Stimulated activated naive CD8-positive, alpha-beta T cell treated with anti-CD3 and anti-CD28 coated beads, Interleukin-15, amount 100 ng/mL, for 72 hours (primary cell): ENCODE measurements at places on chromosomes 3 and 15.

GRCh38 chr15:99057020-99057419, 47.9 kb upstream of the SYNM start:
- DNase-seq, result no peak

- DNase-seq, result no peak
Measured at GRCh38 chr3:101544161-101544850, 17.4 kb upstream of the TRMT10C start.

DNA sequence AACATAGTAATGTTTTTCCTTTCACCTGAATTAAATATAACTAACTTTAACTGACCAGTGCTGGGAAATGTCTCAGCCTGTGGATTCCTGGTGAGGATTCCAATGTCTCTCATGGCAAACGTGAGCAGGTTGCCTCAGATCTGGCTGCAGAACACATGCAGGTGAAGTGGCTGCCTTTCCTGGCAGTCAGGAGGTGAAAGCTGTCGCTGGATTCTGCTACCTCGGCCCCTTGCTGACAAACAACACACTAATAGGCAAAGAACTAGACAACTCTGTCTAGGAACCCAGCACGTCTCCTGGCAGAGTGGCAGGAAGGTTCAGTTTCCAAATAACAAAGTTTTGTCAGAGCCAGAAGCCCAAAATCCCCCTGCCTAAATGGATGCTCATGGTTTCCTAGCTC, 400.8 kb upstream of the PPP2R3A start:
- DNase-seq, result no peak

GRCh38 chr15:82532383-82532990, 7.8 kb downstream of the RPS17 start:
- DNase-seq, result no peak

DNA sequence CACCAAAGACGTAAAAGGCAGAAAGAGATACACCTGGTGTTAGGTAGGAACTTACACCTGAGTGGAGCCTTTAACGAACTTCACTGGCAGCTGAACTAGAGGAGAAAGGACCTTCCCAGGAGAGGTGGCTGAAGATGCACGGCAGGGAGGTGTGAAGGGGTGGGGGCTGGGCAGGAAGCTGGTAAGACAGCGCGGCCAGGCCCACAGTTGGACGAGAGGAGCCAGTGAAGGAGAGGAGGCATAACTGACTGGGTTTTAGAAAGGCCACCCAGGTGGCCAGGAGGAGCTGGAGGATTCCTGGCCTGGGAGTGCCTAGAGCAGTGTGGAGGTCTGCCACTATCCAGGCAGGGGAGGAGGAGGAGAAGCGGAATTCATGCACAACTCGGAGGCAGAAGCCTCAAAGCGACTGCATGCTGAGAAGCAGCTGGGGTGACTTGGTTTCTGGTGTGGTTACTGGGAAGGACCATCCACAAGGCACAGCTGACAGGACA, 51.9 kb downstream of the SLC41A3 start:
- no peak for DNase-seq

- no peak for DNase-seq
Measured at GRCh38 chr3:14120111-14120920, 4.4 kb downstream of the CHCHD4 start.

- DNase-seq, result no peak
Measured at GRCh38 chr3:126417515-126417914, 22.8 kb downstream of the CFAP100 start.

DNA sequence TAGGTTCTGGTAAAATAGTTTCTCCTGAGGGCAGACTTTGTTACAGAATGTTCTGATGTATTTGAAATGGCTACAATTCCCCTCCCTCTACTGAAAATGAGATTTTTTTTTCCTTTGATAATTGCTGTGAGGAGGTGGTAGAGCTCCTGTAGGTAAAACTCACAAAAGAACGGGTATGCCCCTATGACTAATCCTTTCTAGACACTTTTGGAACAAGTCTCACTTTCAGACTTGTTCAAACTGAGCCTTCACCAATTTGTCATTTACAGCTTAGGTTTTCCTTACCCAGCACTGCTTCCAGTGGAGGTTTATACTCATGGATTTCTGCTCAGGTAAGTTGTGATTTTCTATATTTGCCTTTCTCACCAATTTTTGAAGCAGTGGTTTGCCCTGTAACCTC, 115.6 kb downstream of the NLGN1 start:
- no peak for DNase-seq

- DNase-seq, result no peak
Measured at GRCh38 chr3:42666577-42666998, 13.1 kb downstream of the ZBTB47 start.

DNA sequence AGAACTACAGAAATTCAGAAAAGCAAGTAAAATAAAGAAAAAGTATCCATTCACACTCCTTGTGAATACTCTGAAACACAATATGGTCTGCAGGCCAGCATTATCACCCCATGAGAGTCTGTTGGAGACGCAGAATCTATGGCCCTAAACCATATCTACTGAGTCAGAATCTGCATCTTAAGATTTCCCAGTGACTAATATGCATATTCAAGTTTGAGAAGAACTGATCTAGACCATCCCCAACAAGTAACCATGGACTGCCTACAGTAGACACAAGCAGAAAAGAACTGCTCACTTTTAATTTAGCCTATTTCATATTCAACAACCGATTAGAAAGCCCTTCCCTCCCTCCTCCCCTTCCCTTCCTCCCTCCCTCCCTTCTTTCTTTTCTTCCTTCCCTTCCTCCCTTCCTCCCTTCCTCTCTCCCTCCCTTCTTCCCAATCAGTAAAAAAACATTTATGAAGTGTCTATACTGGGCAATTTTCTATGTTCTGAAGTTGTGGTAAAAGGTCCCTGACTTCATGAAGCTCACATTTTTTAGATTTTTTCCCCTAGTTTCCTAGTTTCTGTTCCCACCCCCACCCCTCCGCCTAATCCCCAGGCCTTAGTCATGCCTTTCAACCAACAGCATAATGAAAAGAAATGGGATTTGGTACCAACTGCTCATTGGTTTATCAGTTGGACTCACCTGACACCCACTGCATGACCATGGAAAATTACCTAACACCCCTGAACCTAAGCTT, 125.2 kb downstream of the CNTN3 start:
- no peak for DNase-seq

DNA sequence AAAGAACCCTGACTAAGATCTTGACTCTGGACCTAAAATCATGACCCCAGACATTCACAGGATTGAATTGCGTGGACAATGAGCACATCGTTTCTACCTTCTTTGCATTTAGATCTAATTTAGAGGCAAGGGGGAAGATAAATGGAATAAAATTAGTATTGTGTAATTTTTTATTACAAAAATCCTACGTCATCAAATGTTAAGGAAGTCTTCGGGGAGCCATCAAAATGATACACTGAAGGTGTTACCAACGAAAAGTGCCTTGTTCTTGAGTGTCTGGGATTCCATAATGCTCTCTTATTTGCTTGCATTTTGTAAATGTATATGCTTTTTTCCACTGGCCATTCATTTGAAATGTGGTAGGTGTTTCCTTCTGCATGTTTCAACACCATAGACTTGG, 52.8 kb upstream of the C3orf49 start:
- no peak for DNase-seq

DNA sequence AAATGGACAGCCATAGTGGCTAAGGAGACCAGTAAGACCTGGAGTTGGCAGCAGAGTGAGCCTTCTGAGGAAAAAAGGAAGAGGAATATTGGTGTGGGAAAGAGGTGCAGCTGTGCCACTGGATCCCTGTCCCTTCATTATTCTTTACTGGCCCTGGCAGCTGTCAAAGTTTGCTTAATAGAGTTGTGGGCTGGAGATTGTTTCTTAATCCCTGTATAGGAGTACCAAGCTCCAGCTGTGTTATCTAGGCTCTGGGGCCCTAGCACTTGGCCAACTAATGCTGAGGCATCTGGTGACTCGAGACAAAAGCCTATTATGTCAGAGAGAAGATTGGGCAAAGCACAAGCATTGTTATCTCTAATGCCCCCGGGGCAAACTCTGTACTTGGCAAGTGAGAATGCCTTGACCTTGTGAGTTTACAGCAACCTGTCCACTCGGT, 61.4 kb downstream of the ZNF609 start:
- DNase-seq, result no peak

GRCh38 chr15:49964551-49964950, 154.5 kb downstream of the ATP8B4 start:
- no peak for DNase-seq

DNA sequence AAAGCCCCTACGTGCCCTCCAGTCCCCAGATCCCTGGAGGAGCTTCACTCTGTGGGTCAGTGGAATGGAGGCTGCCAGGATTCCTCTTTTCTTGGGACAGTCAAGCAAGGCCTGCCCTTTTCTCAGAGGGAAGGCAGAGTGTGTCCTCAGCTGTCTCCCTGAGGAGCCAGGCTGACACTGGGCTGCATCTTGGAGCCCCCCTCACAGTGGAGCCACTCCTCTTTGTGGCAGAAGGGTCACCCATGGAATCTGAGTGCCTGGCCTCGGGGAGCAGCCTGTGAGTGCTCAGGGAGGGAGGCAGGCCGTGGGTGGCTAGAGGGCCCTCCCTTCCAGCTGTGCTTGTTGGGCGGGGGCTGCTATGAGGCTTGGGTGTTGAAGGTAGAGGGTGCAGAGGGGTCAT, 41.2 kb downstream of the BOC start:
- no peak for DNase-seq

DNA sequence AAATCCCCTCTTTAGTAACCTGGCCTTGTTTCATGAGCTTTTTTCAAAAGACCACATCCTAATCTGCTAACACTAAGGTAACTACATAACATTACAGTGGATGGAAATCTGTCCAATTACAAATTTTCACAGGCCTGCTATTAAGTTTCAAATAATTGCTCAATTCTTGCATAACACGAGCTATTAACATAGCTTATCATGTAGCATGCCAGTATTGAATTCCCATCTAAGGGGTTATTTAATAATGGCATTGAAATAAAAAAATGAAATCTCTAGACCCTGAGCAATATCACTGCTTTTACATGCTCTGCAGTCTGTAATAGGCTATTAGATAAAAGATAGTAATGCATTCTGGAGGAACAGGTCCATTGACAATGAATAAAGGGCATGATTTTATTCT, 748.3 kb upstream of the NECTIN3 start:
- no peak for DNase-seq

GRCh38 chr15:51117270-51117669, 22.6 kb upstream of the TNFAIP8L3 start:
- no peak for DNase-seq

GRCh38 chr15:62941699-62942098, 100.8 kb upstream of the TPM1 start:
- no peak for DNase-seq

DNA sequence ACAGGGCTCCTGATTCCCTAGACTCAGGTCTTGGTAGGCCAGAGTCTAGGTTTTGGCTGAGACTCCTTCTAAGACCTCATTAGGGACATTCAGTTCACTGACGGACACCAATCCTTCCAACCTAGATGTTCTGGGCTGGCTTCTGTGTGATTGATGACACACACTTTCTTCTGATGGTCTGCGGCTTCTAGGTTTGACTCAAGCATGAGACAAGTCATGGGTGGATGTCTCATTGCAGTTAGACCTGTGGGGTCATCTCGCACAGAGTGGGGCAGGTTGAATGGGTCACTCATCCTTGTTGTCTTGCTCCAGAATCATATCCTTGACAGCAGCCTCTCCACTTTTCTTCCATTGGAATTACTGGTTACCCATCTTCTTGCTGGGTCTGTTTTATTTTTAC, 35.8 kb downstream of the ARNT2 start:
- no peak for DNase-seq

DNA sequence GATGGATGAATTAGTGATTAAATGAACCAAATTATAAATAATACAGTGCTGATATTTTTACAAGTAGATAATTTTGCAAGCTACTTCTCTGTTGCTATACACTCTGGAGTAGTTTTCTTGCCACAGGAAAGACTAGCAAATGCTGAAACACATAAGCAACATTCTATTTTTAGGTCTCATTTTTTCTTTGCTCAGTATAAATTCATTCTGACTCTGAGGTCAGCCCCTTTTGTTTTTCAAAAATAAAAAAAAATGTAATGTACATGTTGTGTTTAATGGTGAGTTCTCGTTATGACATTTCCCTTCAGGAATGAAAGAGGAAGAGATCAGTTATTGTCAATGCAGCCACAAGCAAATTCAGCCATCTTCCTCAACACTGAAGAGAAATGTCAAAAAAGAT, 24.9 kb downstream of the GJD2 start:
- DNase-seq, result no peak

DNA sequence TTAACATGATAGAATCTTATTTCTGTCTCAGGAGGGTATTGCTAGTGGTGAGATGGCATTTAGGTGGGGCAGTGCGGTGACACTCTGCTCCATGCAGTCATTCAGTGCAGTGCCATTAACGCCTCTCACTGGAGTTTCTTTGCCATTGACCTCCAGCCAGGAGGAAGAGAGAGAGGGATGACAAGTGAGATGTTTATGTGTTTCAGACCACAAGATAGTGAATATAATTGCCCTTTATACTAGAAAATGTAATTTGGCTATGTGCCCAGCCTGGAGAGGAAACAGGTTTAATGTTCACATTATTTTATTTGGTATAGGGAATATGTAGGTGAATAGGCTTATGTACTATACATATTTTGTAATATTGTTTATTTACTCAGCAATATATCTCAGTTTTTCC, 84.5 kb downstream of the ZIC1 start:
- DNase-seq, result no peak

- DNase-seq, result no peak
Measured at GRCh38 chr3:23051240-23052140, 151.6 kb upstream of the UBE2E2 start.

GRCh38 chr3:141812084-141812483, 48.9 kb downstream of the GRK7 start:
- DNase-seq, result no peak

GRCh38 chr3:112900113-112900512, 53.4 kb upstream of the CD200R1L start:
- DNase-seq, result no peak

GRCh38 chr3:146928421-146929059, 323.4 kb upstream of the PLSCR5 start:
- DNase-seq, result no peak

- DNase-seq, result no peak
Measured at GRCh38 chr3:67976663-67977062, 322.3 kb upstream of the SUCLG2 start.

- no peak for DNase-seq
Measured at GRCh38 chr15:63447017-63447676, 57.2 kb upstream of the USP3 start.

DNA sequence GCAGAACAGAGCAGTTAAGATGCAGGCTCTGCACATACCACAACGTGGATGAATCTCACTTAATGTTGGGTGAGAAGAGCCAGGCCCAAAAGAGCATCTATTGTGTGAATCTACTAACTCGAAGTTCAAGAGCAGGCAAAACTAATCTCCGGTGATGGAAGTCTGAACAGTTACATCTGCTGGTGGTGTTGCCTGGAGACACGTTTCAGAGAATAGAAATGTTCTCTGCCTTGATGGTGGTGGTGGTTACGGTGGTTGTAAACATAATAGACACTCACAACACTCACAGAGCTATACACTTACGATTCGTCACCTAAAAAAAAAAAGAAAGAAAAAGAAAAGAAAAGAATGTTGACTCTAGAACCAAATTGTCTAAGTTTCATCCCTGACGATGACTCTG, 86.8 kb downstream of the LIPC start:
- no peak for DNase-seq

DNA sequence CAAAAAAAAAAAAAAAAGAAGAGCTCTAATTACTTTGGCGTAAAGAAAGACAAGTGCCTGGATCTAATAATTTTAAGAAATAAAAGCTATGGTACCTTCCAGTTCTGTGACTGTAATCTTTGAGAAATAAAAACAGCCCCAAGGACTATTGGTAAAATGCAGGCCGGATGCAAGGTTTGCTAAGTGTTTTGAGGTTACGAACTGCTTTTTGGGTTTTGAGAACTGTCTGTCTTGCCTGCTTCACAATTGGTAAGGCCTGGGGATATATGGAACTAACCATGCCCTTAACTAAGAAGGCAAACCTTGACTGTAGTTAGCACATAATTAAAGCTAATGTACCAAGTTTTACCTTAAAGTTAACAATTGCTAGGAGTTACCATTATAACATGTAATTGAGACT, 388.4 kb upstream of the CBLB start:
- DNase-seq, result no peak
